HCT116 (cell line): ENCODE measurements at places on chromosomes 13 and 19.

- no peaks in the 10 kb centered on the region for H3K36me3 ChIP-seq
- no peak overlapping the region for H3K4me3 ChIP-seq
- H3K27ac ChIP-seq = no peak overlapping the region
- no peak for DNase-seq
Observed at GRCh38 chr19:8261881-8262280, 46.3 kb downstream of the CD320 start.

- H3K27me3 ChIP-seq = no peaks in the 10 kb centered on the region
- no peak overlapping the region for H3K27ac ChIP-seq
- H3K4me3 ChIP-seq = no peak overlapping the region
- no peaks in the 10 kb centered on the region for H3K36me3 ChIP-seq
Observed at GRCh38 chr13:73416093-73416492, 357.3 kb downstream of the KLF5 start.

- no peaks in the 10 kb centered on the region for H3K36me3 ChIP-seq
- H3K27me3 ChIP-seq = no peaks in the 10 kb centered on the region
- H3K27ac ChIP-seq = no peak overlapping the region
- H3K4me3 ChIP-seq = no peak overlapping the region
Observed at GRCh38 chr19:51252306-51253079, 1.6 kb downstream of the SIGLECL1 start.

- H3K4me3 ChIP-seq = no peak overlapping the region
- no peaks in the 10 kb centered on the region for H3K27me3 ChIP-seq
- no peak overlapping the region for H3K27ac ChIP-seq
- H3K4me1 ChIP-seq = peaks cover 18% of the 10 kb centered on the region
- DNase-seq = peak; percentile 16
- no peaks in the 10 kb centered on the region for H3K36me3 ChIP-seq
Observed at GRCh38 chr19:15129856-15130585, 22.8 kb downstream of the SYDE1 start.

- H3K4me3 ChIP-seq = no peak overlapping the region
- no peaks in the 10 kb centered on the region for H3K4me1 ChIP-seq
- no peak for DNase-seq
- H3K27me3 ChIP-seq = no peaks in the 10 kb centered on the region
- no peak overlapping the region for H3K27ac ChIP-seq
Observed at GRCh38 chr13:113559061-113559460, 25.5 kb upstream of the TFDP1 start.
